Stimulated activated CD4-positive, alpha-beta T cell treated with anti-CD3 and anti-CD28 coated beads, TNF-alpha, amount 100 ng/mL, for 4 hours (primary cell): ENCODE measurements at places on chromosomes 2 and 18.

DNA sequence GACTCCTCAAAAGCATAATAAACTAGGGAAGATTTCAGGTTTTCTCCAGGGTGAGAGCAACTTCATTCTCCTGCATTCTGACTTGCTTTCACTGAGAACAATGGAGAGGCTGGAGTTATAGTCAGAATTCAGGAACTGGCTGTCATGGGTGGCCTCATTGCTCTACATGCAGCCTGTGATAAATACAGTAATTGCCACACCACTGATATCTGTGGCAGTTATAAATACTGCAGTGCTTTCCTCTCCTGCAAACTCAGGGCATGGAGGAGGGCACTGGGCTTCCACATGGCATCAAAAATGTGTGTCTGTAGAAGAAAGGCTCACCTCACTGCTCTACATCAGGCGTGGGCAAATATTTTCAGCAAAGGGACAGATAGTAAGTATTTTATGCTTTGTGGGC, 510.2 kb downstream of the ZNF516 start:
- no peak for DNase-seq

DNA sequence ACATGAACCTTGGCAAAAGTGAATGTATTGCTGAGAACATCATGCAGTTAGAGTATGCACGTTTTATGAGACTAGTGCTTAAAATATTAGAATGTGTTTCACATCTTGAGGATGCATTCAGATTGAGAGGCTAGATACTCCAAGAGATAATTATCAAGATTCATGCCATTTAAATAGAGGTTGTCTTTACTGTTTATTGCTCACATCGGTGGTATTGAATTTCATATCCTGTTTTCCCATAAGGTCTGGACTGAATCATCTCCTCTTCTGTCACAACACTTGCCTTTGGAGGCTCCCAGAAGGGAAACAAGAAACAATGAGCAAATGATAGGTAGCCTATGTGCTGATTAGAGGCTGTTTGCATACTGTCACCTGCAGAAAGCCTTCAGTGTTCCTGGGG, 83.8 kb downstream of the CLHC1 start:
- DNase-seq: no peak

DNA sequence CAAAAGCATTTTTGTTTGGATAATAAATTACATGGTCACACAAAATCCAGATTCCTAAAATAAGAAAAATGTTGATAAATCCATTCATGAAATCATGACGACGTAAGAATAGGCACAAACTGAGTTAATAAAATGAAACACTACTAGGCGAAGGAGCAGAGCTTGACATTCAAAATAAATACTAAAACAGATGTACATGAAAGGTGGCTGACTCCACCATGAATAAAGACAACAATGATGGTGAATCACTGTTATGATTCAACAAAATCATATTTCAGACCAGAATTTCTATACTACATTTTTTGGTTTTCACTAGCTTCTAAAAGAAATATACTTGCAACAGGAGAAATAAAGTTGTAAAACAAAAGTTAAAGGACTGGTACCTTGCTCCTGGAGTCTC, 122.0 kb upstream of the RNU4ATAC start:
- no peak for DNase-seq

- no peak for DNase-seq
Observed at GRCh38 chr2:23621616-23622015, 236.6 kb downstream of the KLHL29 start.

GRCh38 chr2:156615836-156616322, 179.7 kb downstream of the GPD2 start:
- DNase-seq: no peak

DNA sequence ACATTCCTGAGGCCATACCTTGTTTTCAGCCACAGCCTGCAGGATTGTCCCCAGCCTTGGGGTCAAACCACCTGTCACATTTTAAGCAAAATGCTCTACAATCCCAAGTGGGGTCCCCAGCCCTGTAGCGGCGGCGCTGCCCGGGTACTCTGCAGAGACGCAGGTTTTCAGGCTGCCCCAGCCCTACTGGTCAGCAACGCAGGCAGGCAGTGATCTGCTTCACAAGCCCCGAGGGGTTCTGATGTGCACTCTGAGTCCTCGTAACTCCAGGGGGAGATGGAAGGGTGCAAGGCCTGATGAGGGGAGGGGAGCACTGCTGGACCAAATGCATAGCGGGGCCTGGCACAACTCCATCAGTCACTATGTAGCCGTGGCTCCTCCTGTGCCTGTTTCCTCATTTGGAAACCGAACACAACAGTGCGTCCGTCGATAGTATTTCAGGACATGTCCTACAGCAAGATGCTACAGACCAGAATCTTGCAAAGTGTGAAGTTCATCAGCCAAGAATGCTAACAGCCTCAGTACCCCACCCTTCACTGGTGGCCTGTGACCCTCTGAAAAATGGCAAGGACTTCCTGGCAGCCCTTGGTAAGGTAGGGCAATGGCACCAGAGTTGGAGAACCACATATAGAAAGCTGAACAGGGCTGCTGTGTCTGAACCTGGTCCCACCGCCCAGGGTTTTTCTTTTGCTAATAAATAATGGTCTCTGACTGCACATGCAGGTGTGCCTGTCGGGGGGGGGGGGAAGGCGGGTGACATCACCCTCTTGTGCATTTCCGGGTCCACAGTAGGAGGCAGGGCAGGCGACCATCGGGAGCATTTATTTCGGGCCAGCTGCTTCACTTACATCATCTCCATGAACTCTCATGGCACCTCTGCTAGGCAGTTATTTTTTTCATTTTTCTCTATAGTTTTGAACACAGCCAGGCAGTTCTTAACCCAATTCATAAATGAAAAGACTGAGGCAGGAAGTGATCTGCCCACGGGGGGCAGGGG, 50.6 kb upstream of the TFCP2L1 start:
- DNase-seq: no peak

DNA sequence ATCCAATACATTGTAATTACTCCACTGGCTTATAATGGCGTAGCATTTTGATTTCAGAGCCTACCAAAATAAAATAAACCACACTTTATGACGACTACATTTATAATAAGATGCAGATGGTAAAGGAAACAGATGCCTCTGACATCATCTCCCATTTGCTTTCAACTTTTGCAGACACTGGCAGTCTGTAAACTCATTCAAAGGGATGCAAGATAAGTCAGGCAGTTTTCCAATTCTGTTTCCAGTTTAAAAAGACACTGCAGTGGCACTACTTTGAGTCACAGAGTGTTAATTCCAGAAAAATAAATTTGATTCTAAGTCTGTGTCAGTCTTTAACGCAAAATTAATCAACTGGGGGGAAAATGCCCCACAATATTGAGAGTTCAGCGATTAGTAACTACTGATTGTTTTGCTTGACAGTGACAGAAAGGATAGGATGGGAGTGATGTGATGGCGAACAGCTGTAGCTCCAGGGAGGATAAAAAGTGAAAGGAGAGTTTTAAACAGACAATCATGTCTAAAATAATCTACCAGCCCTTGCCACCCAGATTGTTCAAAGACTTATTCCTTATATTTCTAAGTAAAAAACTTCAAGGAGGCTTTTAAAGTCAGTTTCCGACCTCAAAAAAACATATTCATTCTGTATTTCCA, 6.7 kb downstream of the DSEL start:
- DNase-seq: no peak

- DNase-seq: no peak
Observed at GRCh38 chr2:20566331-20566730, 84.6 kb downstream of the HS1BP3 start.

- DNase-seq: no peak
Observed at GRCh38 chr2:207885010-207885409, 115.3 kb upstream of the FZD5 start.

DNA sequence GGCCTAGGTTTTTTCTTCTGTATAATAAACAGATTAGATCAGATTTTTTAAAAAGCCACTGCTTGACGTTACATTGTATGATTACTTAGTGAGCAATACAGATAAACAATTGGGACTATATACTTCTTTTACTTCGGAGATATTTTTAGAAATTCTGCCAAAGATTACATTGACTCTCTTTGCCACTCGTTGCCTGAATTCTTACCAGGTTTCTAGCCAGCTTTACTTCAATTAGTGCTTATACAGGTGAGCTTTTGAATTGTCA, 156.6 kb downstream of the HAUS1 start:
- no peak for DNase-seq

DNA sequence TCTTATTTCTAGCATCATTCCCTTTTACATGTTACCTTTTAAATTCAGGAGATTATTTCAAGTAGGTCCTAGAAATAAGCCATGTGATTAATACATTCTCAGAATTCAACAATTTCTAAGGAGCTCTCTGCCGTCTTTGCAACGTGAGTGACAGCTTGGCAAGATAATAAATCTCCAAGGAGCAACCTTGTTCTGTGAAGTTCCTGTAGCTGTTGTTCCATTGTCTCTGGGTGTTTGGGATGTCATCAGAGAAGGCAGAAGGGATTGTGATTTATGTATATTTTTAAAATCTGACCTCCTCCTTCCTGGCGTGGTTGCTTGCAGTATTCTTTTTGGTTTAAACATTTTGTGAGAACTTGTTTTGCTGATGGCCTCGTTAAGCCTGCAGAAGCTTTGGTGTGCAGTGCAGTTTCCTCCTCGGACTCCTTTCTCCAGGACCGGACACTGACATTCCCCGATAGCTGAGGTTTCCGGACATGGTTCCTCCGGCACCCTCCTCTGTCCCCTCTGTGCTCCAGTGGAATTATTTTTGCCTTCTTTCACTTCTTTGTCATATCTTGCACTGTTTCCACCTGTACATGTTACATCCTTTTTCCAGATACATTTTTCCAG, 33.7 kb downstream of the RAMP1 start:
- DNase-seq: no peak

DNA sequence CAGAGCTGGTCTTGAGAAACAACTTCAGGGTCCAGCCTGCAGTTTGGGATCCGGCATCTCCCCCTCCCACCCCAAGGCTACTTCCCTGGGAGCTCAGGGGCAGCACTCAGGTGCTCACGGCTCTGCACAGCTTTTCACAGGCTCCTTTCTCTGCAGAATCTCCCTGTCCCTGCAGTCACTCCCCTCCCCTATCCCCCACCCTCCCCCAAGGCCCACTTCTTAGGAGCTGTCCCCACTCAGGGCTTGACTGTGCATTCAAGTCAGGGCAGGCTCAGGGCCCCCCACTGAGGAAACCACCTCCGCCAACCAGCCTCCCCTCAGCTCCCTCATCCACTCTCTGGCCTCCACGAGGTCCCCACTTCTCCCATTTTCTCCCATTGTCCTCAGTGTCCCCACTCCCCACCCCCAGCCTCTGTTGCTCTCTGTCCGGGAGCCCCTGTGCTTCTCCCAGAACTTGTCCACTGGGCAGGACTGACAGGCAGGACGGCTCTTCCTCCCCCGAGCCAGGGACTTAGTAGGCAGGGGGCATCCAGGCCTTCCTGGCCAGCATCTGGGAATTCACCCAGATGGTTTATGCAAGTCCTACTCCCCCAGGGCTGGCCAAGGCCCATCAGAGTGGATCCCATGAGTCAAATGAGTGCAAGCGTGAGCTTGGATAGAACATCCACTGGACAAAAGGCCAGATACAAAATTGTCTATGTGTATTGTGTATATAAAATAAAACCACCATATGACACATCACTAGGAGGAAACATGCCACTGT, 7.6 kb downstream of the NMUR1 start:
- DNase-seq: no peak

DNA sequence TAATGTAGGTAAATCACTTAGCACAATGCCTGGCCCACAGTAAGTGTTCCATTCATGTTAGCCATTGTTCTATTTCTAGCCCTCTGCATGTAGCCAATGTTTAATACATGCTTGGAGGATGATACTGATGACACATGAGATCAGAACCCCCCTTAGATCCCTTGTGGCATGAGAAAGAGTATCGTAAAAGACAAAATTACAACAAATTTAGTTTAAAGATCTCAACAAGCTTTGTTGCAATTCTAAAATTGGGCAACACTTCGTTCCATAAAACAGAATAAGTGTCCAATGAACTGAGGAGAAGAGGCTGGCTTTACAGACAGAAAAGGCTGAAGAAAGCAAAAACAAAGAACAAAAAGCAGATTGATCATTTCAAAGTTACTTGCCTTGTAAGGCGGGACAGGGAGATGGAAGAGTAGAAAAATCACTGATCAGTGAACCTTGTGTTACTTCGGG, 148.7 kb upstream of the SLC1A4 start:
- no peak for DNase-seq

DNA sequence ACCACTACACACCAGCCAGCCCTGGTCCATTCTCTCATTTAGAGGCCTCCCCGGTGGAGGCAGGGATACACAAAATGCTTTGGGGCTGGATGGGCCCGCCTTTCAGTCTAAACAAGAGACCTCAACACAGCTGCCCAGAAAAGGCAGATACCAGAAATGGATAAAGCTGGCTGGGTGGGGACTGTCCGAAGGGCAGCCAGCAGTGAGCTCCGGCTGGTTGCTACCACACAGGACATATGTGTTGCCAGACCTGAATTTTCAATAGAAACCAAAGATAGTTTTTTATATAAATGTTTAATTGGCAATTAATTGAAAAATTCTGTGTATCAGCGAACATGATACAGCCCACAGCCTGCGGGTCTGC, 1.4 kb downstream of the GPBAR1 start:
- no peak for DNase-seq

DNA sequence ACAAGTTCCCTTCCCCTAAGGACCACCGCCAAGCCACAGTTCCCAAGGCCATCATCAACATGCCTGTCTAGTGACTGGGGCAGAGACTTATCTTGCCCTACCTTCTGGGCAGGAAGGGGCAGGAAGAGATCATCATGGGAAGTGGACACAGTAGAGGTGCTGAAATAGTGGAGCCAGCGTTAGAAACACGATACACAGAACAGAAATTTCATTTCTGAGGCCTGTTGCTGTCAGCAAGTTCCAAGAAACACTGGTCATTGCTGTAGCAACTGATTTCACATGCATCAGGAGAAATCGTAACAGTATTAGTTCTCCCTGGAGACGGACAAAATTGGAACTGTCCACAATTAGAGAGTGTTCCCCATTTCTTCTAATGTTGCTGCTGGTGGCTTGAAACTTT, 83.0 kb downstream of the COLEC12 start:
- DNase-seq: no peak

DNA sequence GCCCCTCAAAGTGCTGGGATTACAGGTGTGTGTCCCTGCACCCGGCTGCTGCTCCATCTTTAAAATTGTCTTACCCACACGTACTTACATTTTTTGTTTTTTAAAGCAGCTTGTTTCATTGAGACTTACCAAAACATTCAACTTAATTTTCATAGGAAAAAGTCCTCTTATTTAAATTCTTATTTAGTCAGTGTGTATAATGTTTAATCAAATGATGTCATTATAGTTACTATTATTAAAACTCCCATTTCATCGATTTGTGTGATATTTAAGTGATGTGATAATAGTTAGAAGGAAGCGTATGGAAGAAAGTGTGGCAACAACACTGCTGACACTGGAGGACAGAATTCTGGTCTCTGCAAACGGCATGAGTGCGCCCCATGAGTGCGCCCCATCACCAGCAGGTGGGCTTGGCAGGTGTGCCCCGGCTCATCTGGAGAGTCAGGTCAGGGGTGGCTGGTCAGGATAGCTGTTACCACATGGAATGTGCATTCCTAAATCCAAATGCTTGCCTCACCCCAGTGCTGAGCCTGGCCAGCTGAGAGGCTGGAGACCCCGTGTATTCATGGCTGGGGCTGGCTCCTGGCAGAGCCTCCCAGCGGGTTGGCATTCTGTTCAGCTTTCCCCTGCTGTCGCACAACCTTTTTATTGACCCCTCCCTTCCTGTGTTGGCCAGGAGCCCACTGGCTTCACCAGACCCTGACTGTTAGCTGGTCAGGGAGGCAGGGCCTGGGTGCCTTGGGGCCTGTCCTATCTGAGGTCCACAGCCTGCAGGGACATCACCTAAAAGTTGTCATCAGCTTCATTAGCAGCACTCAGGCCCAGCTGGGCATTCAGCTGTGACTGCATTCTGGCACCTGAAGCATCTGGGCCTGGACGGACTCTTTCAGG, 79.7 kb downstream of the AGAP1 start:
- DNase-seq: no peak
